Activated CD8-positive, alpha-beta memory T cell treated with anti-CD3 and anti-CD28 coated beads, Interleukin-2, amount 10 ng/mL, durations not matched to agents 7 days and 5 days (primary cell): ENCODE measurements at places on chromosomes 3 and 15.

- peaks cover 2% of the 10 kb centered on the region for H3K27me3 ChIP-seq
- no peaks in the 10 kb centered on the region for H3K36me3 ChIP-seq
- DNase-seq: no peak
- H3K4me3 ChIP-seq: no peak overlapping the region
Measured at GRCh38 chr3:24142127-24142526, 197.0 kb downstream of the NR1D2 start.

DNA sequence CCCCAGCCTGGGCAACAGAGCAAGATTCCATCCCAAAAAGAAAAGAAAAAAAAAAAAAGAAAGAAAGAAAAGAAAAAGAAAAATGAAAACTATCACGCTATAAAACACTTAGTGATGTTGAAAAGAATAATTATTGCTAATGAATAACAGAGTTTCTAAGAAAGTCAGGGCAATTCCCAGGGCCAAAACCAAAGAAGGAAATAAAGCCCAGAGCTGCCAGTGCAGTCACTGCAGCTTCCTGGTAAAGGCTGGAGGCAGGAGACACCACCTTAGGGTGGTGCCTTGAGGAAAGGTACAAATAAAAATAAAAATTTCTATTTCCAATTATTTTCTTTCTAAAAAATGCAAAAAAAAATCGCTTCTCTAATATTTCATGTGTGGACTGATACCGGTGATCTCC, 19.7 kb upstream of the UACA start:
- H3K36me3 ChIP-seq: no peaks in the 10 kb centered on the region
- peaks cover 15% of the 10 kb centered on the region for H3K27me3 ChIP-seq
- no peak overlapping the region for H3K4me3 ChIP-seq
- no peak overlapping the region for H3K27ac ChIP-seq

DNA sequence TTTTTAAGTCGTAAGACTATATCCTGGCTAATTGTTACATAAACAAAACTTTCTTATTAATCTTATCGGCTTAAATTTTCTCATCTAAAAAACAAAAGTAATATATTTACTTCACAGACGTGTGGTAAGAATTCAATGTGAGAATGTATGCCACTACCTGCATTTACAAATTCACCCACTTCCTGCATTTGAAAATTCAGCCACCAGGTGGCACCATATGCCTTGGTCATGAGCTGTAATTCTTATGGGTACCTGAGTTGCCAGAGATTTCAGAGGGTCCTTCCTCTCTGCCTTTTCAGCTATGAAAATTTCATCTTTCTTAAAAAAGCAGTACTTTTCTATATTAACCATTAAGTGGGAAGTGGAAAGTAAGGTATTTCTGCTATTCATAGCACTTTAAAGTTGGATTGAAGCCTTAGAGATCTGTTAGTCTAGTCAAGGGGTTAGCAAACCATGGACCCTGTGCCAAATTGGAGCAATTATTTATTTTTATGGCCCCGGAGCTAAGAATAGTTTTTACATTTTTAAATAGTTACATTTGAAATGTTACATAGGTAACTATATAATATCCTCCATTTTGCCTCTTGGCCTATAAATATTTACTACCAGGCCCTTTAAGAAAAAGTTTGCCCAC, 127.8 kb downstream of the HCN4 start:
- peaks cover 7% of the 10 kb centered on the region for H3K27me3 ChIP-seq
- H3K4me1 ChIP-seq: peaks cover 13% of the 10 kb centered on the region
- no peak overlapping the region for H3K4me3 ChIP-seq
- no peak overlapping the region for H3K27ac ChIP-seq
- DNase-seq: peak; percentile 85

GRCh38 chr3:80734920-80735319, 967.1 kb upstream of the ROBO1 start:
- H3K4me1 ChIP-seq: no peaks in the 10 kb centered on the region
- H3K27me3 ChIP-seq: no peaks in the 10 kb centered on the region
- H3K4me3 ChIP-seq: no peak overlapping the region
- no peaks in the 10 kb centered on the region for H3K36me3 ChIP-seq

DNA sequence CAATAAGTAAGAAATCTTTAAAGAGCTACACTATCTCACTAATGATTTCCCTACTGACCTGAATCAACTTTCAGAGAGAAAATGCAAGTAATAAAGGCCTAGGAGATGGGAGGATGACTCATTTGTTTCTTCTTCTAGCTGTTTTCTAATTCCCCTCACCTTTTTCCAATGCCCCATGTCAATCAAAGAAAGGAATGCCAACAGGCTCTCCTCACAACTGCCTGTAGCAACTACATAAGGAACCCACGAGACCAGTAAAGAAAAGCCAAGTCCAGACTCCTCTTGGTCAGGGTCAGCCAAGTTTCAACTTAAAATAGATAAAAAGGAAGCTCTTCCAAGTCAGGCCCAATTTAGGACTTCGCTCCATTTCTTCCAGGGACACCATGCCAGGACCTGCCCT, 201.9 kb downstream of the TNIK start:
- H3K36me3 ChIP-seq: peaks cover 25% of the 10 kb centered on the region
- H3K4me3 ChIP-seq: no peak overlapping the region
- no peak for DNase-seq
- H3K4me1 ChIP-seq: peaks cover 79% of the 10 kb centered on the region
- H3K27ac ChIP-seq: no peak overlapping the region

DNA sequence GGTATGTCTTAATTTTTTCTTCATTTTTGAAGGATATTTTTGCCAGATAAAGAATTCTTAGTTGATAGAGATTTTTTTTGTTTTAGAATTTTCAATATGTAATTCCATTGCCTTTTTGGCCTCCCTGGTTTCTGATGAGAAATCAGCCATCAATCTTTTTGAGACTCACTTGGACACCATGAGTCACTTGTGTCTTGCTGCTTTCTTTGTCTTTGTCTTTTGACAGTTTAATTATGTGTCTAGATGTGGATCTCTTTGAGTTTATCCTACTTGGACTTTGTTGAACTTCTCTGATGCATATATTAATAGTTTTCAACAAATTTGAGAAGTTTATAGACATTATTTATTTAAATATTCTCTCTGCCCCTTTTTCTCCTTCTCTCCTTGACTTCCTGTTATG, 34.7 kb upstream of the AQP9 start:
- no peaks in the 10 kb centered on the region for H3K4me1 ChIP-seq
- no peak for DNase-seq
- H3K27ac ChIP-seq: no peak overlapping the region
- H3K27me3 ChIP-seq: peaks cover 62% of the 10 kb centered on the region

GRCh38 chr3:61146010-61146890, 105.0 kb downstream of the FHIT start:
- no peaks in the 10 kb centered on the region for H3K36me3 ChIP-seq
- H3K4me1 ChIP-seq: no peaks in the 10 kb centered on the region
- H3K27ac ChIP-seq: no peak overlapping the region
- no peak overlapping the region for H3K4me3 ChIP-seq
- DNase-seq: no peak
- H3K27me3 ChIP-seq: no peaks in the 10 kb centered on the region

DNA sequence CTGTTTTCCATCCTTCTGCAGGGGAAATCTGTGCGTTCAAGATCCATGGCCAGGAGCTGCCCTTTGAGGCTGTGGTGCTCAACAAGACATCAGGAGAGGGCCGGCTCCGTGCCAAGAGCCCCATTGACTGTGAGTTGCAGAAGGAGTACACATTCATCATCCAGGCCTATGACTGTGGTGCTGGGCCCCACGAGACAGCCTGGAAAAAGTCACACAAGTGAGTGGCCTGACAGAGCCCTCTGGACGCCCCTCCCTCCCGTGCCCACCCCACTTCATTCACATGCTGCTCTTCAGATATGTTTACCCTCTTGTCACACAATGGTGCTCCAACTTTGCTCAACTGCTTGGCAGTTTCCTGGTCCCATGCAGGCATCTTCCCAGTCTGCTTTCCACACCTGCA, 274.3 kb upstream of the TRIM42 start:
- H3K27me3 ChIP-seq: no peaks in the 10 kb centered on the region
- H3K36me3 ChIP-seq: no peaks in the 10 kb centered on the region
- no peaks in the 10 kb centered on the region for H3K4me1 ChIP-seq
- no peak overlapping the region for H3K4me3 ChIP-seq
- no peak overlapping the region for H3K27ac ChIP-seq

DNA sequence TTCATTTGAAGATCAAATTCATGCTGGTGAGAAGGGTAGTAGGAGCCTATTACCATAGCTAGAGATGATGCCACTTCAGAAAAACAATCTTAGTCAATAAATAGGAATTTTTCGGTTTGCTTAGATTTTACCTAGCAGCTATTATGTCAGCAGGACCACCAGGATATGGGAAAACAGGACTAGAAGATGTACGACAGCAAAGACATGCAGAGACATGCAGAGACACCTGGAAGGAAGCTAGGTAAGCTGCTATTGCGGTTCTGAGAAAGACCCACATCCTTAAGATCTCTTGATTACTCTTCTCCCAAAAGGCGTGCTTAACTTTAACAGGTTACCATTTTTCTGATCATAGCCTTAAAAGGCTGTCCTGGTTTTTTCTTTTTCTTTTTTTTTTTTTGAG, 64.8 kb upstream of the THSD4 start:
- H3K27me3 ChIP-seq: peaks cover 4% of the 10 kb centered on the region
- H3K4me3 ChIP-seq: no peak overlapping the region
- no peaks in the 10 kb centered on the region for H3K4me1 ChIP-seq
- no peaks in the 10 kb centered on the region for H3K36me3 ChIP-seq
- DNase-seq: no peak

- H3K27me3 ChIP-seq: no peaks in the 10 kb centered on the region
- H3K27ac ChIP-seq: no peak overlapping the region
- H3K4me3 ChIP-seq: no peak overlapping the region
- H3K36me3 ChIP-seq: no peaks in the 10 kb centered on the region
Measured at GRCh38 chr3:80187981-80188380, 420.2 kb upstream of the ROBO1 start.

GRCh38 chr15:27383726-27384125, 412.7 kb downstream of the GABRG3 start:
- no peaks in the 10 kb centered on the region for H3K36me3 ChIP-seq
- H3K27ac ChIP-seq: no peak overlapping the region
- no peak for DNase-seq
- no peak overlapping the region for H3K4me3 ChIP-seq
- H3K4me1 ChIP-seq: no peaks in the 10 kb centered on the region
- no peaks in the 10 kb centered on the region for H3K27me3 ChIP-seq

DNA sequence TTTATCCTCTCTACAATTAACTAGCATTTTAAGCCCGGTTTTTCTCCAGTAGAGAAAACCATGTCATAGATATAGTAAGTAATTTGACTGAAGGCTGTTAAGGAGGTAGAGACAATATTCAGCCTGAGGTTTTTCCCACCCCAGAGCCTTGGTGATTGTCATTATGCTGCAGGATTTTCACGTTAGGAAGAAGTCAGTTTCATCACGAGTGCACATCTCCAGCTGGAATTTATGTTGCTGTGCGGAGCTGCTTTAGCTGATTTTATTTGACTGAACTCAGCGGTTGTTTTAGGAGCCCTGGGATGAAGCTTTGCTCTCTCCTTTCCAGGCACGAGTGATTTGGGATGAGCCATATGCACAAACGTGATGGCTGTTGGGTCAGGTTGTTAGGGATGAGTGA, 271.3 kb upstream of the RGMA start:
- no peak overlapping the region for H3K4me3 ChIP-seq
- H3K27me3 ChIP-seq: peaks cover 10% of the 10 kb centered on the region
- no peaks in the 10 kb centered on the region for H3K4me1 ChIP-seq
- no peak for DNase-seq
- no peaks in the 10 kb centered on the region for H3K36me3 ChIP-seq

DNA sequence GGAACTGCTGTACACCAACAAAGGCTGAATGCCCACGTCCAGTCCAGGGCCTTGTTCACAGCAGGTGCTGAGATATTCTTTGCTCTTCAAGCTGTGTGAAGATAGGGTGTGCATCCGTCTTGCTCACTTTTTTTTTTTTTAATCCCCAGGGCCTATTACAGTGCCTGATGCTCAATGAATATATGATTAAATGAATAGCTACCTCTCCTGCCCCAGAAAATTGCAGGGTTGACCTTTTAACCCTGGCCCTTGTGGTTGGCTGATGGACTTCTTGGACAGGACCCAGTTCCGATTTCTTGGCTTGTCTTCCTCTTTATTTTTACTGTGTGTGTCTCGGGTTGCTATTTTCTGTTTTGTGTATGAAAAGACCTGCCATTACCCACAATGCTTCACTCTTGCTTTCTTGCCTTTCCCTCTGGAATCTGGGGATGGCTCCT, 2.9 kb upstream of the FYTTD1 start:
- no peak overlapping the region for H3K27ac ChIP-seq
- peaks cover 3% of the 10 kb centered on the region for H3K27me3 ChIP-seq
- H3K36me3 ChIP-seq: peaks cover 1% of the 10 kb centered on the region
- peaks cover 14% of the 10 kb centered on the region for H3K4me1 ChIP-seq
- H3K4me3 ChIP-seq: no peak overlapping the region
- DNase-seq: no peak

GRCh38 chr3:31701286-31701685, 168.6 kb downstream of the STT3B start:
- DNase-seq: no peak
- peaks cover 17% of the 10 kb centered on the region for H3K27me3 ChIP-seq
- H3K36me3 ChIP-seq: no peaks in the 10 kb centered on the region
- H3K4me1 ChIP-seq: peaks cover 6% of the 10 kb centered on the region

GRCh38 chr3:89851974-89852621, 744.7 kb downstream of the EPHA3 start:
- no peak overlapping the region for H3K27ac ChIP-seq
- no peak overlapping the region for H3K4me3 ChIP-seq
- no peak for DNase-seq
- no peaks in the 10 kb centered on the region for H3K4me1 ChIP-seq

DNA sequence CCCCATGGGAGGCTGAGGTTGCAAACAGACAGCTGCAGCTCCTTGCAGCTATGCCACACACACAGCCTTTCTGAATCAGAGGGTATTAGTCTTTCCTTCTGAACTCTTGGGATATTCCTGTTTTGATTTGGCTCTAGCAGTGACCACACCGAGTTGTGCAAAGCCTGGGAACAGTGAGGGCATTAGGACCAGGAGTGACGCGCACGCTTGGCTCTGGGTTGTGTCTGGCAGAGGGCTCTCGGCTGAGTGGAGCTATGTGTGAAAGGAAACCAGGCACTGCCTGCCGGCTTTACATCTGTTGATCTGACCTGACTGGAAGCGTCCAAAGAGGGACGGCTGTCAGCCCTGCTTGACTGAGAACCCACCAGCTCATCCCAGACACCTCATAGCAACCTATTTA, at the start of gene GALNT15:
Gene GALNT15, plus strand, starts transcription at position 292 of the 400 bp plus-strand sequence. CDS start 472 bp downstream, outside the sequence.
- peaks cover 2% of the 10 kb centered on the region for H3K4me1 ChIP-seq
- DNase-seq: no peak
- no peaks in the 10 kb centered on the region for H3K36me3 ChIP-seq

DNA sequence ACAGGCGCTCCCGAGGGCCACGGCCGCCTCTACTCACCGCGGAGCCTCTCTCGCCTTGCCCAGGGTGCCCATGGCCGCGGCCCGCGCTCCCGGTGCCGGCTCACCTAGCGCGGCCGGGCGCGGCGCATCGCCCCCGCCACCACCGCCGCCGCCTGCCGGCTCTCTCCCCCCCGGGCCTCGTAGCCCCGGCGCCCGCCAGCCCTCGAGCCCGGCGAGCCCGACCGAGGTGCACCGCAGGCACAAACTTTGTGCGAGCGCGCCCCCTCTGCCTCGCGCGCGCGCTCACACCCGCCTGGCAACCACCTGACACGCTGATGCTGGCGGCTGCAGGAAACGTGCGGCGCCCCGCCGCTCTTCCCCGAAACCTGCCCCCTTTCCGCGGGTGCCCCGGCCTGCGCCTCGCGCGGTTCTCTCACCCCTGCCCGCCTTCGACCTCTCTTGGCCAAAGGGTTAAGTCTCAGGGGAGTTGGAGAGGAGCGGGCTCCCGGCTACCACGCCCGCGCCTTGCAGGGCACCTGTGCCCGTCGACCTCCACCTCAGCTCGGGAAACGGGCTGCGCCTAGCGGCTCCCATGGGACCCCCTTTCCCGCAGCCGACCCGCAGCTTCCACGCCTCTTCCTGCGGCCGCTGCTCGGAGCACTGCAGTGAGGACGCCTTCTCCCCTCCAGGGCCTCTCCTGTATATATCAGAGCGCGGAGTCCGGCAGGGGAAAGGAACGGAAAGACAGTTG, at the start of gene RASGRP1:
Gene RASGRP1, minus strand, starts transcription at position 258 of the 730 bp plus-strand sequence. Its CDS starts 186 bp downstream, at position 72.
- H3K27me3 ChIP-seq: no peaks in the 10 kb centered on the region
- H3K36me3 ChIP-seq: peaks cover 50% of the 10 kb centered on the region
- H3K4me3 ChIP-seq: peak within 1 kb of the TSS; percentile 91
- peaks cover 40% of the 10 kb centered on the region for H3K4me1 ChIP-seq
- peak within 1 kb of the TSS; percentile 93 for H3K27ac ChIP-seq
